ENCODE measurements at places on chromosomes 1 and 21.

GRCh38 chr1:219463636-219464035 lies 149.3 kb downstream of the ZC3H11B start:
- no peak for DNase-seq

DNA sequence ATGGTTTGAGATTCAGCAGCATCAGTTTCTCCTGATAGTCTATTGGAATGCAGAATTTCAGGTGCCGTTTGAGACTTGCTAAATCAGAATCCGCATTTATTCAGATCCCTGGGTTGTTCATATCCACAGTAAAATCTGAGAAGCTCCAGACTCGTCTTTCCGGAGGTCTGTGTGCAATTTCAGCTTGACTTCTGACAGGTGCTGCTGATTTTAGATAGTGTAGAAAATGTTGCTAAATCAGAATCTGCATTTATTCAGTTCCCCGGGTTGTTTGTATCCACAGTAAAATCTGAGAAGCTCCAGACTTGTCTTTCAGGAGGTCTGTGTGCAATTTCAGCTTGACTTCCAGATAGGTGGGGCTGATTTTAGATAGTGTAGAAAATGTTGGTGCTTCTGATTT lies 113.7 kb downstream of the PAPPA2 start:
- no peak for DNase-seq

DNA sequence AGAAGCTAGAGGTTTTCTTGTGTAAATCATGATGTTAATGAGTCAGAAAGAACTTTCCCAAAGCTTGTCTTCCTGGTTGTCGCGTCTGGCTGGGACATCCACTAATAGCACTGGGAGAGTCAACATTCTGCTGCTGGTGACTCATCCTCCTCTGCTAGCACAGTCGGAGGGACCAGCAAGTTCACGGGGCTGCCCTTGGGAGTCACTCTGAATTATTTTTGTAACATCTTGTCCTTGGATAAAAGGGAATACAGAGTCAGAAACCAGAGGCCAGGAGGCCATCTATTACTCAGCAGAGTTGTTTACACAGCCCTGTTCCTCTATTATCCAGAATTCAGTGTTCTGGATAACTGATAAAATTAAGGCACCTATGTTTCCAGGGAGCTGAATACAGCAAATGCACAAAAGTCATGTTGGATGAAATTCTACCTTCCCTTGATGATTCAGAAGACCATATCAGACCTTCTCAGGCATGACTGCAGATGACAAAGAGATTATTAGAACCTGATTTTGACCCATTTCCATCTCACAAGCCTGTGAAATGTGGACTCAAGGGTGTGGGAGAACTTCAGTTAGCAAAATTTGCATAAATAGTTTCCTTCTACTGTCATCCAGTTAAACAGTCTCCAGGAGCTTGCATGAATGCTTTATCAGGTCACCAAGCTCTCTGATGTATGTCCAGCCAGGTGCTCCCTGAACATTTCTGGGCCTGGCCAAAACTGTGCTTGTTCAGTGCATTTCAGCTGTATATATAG lies 68.1 kb downstream of the JAK1 start:
- DNase-seq, result peak; percentile 97

DNA sequence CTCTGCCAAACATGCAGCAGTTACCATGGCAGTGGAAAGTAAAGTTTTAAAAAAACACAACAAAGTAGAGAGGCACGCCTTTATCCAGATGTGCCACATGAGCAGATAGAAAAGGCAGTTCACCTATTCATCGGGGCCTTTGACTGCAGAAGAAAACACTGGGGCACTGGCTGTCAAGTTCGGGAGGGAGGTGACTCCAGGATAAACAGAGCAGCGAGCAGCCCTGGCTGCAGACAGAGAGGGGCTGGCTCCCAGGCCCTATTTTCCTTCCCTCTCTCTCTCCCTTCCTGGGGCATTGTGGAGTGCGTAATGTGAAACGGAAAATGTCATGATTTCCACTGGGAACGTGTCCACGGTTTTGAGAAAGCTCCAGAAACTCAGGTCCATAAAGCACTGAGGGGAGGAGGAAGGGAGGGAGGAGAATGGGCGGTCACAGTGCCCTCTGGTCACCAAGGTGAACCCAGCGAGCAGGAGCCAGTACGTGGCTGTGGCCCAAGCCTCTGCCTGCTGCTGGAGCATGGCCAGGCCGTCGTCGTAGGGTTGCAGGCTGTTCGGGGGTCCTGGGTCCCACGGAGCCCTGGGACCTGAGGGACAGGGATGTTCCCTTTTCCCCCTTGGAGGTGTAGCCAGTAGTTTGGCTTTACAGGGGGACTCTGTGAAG lies 114.7 kb upstream of the IRF2BP2 start:
- DNase-seq, result no peak

- no peak for DNase-seq
Observed at GRCh38 chr1:44568128-44568900, 106.0 kb downstream of the TMEM53 start.

GRCh38 chr1:38153066-38153777 lies 106.6 kb upstream of the POU3F1 start:
- DNase-seq, result no peak

DNA sequence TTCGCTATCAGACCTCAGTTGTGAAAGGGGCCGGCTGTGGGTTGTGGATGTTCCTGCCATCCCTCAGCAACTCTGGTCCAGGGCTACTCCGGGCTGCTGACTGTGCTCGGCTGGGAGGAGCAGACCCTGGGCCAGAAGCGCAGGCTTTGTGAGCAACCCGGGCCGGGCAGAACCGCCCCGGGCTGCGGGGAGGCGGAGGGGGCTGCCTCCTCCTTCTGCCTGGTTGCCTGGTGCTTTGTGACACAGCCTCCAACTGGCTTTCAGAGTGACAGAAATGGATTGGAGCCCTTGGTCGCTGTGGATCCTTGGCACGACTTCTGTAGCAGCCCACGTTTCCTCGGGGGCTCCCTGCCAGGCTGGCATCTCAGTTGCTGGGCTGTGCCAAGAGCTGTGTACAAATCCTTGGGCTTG lies 10.0 kb downstream of the DRAXIN start:
- no peak for DNase-seq

- DNase-seq, result no peak
Observed at GRCh38 chr1:37697090-37697489, 4.8 kb downstream of the CDCA8 start.

DNA sequence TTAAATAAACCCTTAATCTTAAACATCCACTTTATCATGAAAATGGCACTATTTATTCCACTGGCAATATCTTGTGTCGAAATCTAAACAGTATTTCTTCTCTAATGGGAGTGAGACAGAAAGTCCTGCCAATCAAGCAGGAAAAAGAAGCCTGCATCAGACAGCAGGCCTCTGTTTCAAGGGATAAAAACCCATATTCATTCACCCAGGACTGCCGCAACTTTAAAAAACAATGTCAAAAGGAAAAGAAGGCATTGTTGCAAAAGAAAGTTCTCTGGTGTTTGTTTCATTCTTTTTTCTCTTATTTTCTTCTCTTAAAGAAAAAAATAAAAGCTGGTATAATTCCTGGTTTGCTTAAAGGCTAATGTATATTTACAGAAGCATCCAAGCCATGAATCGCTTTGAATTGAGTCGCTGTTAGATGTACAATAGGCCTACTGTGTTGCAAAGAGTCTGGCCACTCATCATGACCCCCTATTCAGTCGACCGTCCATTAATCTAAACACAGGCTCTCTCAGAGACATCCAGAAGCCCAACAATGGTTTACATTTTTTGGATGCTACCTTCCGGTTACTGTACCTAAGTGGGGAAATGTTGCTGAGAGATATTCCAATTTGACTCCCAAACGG lies 48.7 kb upstream of the ZC3H11B start:
- DNase-seq, result no peak

DNA sequence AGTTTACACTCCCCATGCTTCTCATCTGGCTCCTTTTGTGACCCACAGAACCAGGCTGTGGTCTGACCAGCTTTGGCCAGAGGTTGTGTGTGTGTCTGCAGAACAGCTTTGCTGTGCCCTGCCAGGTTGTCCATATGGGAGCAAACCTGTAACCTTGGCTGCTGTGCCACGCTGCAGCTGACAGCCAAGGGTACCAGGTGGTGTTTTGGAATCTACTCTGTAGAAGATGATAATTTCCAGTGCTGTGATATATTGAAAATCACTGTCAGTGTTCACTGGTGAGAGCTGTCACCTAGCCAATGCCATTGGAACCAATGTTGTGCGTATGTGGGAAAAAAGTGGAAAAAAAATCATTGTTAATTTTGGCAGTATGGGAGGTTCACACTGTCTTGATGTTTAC lies 18.2 kb downstream of the CENPF start:
- no peak for DNase-seq

DNA sequence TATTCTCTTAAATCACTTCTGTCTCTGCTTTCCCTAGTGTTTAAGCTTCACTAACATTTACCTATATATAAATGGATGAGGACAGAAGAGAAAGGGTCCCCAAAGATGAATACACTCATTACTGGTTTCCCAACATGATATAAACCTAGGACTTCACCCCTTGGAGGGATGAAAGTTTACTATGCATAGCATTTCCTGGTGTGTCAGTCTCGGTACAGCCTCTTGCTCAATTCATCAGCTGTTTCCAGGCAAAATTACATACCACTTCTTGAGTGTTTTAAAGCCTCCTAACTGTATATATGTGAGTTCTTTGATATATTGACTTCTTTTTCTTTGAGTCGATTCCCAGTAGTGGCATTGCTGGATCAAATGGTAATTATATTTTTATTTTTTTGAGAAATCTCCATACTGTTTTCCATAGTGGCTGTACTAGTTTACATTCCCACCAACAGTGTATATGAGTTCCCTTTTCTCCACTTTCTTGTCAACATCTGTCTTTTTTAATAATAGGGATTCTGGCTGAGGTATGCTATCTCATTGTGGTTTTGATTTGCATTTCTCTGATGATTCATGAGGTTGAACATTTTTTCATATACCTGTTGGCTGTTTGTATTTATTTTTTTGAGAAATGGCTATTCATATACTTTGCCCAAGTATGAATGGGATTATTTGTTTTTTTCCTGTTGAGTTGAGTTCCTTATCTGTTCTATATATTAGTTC lies 259.3 kb upstream of the CACYBP start:
- DNase-seq, result peak; percentile 17

DNA sequence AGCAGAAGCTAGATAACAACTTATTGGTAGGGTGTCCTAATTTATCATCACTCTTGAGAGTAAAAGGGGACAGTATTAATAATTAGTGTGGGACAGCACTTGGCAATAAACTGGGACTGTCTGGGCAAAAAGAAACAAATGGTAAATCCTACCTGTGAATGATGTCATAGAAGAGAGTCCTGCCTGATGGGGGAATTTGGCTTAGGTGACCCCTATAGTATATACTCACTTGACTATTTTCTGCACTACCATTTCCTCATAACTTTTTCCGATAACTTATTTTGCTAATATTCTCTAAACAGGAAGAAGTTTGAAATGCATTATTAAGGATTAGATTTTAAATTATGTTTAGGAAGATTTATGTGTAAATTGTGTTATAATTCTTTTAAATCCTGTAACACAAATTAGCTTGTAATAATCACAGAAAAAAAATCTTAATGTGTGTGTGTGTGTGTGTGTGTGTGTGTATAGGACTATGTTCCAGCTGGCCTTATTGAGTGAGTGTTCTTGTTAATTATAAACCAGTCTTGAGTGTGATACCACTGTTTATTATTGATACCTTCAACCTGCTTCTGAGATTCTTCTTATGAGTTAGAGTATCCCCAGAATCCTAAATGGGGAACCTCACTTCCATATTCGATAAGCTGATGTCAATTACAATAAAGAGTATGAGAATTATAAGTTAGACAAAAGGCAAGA lies 144.2 kb upstream of the C1orf105 start:
- no peak for DNase-seq

DNA sequence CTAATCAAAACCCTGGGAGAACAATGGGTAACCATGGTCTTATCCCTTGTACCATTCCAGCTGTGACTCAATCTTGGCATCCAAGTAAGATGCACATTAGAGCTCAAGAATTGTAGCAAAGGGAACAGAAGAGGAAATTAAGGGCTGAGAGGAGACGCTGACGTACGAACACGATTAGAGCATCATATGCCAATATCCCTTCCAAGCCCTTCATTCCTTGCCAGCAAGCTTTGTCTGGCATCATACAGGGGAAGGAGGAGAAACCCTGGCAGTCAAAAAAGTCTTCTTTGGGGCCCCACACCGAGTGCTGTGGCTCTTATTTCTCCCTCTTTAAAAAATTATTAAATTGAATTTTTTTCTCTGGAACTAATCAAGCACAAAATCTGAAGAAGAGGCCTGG lies 120.9 kb downstream of the ASTN1 start:
- no peak for DNase-seq

GRCh38 chr21:35084869-35085268 lies 35.8 kb upstream of the RUNX1 start:
- DNase-seq, result peak; percentile 98
